ENCODE measurements at places on chromosomes 16 and 17. TPM values are rescaled to one million over a fixed set of nuclear protein-coding genes. Genes with fewer than 3 reads are reported as not detected.

Gene PITPNM3
- total RNA-seq, result 1.3 TPM

DNA sequence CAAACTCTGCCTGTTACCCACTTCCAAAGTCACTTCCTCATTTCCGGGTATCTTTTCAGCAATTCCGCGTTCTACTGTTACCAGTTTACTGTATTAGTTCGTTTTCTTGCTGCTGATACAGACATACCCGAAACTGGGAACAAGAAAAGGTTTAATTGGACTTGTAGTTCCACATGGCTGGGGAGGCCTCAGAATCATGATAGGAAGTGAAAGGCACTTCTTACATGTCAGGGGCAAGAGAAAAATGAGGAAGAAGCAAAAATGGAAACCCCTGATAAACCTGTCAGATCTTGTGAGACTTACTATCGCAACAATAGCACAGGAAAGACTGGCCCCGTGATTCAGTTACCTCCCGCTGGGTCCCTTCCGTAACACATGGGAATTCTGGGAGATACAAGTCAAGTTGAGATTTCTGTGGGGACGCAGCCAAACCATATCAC lies 30.9 kb downstream of the PAFAH1B1 start:
- H3K27ac ChIP-seq, result no peak overlapping the region
- H3K27me3 ChIP-seq, result no peaks in the 10 kb centered on the region
- no peak for DNase-seq
- H3K36me3 ChIP-seq, result peaks cover 3% of the 10 kb centered on the region

Gene CACNG3
- not detected for total RNA-seq

DNA sequence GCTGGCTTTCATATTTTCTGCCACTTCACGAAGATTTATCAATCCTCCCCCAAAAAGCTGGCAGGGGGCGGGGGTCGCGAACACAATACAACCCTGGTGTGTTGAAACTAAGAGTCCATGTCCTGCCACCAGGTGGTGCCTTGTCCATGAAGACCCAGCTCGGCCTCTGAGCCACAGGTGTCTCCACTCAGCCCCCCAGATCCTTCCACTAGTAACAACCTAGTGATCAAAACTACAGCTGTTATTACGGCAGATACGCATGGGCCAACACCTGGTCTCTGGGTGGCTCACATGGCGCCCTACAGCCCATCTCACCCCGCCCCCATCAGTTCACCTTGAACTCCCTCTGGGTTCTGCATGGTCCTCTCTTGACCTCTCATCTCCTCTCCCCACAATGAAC lies 27.7 kb downstream of the USP7 start:
- H3K4me3 ChIP-seq, result no peak overlapping the region
- H3K36me3 ChIP-seq, result no peaks in the 10 kb centered on the region
- H3K4me1 ChIP-seq, result no peaks in the 10 kb centered on the region
- no peak overlapping the region for H3K27ac ChIP-seq

DNA sequence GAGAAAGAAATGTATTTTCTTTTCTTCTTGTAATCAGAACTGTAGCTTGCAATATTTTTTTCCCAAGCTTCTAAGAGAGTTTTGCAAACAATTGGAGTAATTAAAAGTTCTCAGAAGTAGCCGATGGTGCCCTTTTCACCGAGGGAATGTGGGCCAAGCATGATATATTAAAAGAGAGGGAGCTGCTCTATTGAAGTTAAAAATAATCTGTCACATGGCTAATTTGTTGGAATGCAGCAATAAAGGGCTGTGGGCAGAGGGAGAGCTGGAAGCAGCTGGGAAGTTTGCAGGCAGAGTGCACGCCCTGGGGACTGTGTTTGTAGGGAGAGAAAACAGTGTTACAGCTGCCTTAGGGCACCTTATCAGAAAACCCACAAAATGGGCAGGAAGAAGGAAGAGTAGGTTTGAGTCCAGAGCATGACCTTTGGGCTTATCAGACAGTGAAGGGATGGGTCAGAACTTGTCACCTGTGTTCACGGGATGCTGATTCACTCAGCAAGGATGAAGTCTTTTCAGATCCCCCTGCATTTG lies 18.5 kb upstream of the TERF2 start:
- no peak overlapping the region for H3K27ac ChIP-seq
- H3K4me3 ChIP-seq, result no peak overlapping the region
- H3K27me3 ChIP-seq, result no peaks in the 10 kb centered on the region
- DNase-seq, result peak; percentile 69
- no peaks in the 10 kb centered on the region for H3K36me3 ChIP-seq

GRCh38 chr16:3458852-3459361 lies 15.4 kb downstream of the NAA60 start:
- peaks cover 20% of the 10 kb centered on the region for H3K4me1 ChIP-seq
- no peaks in the 10 kb centered on the region for H3K36me3 ChIP-seq
- H3K27me3 ChIP-seq, result no peaks in the 10 kb centered on the region
- no peak for DNase-seq
- H3K27ac ChIP-seq, result peak overlapping the region; percentile 96

- no peaks in the 10 kb centered on the region for H3K27me3 ChIP-seq
- DNase-seq, result no peak
- H3K36me3 ChIP-seq, result peaks cover 54% of the 10 kb centered on the region
- H3K4me1 ChIP-seq, result peaks cover 16% of the 10 kb centered on the region
These were observed 50.7 kb downstream of the ADCY7 start for GRCh38 chr16:50316848-50317630.

DNA sequence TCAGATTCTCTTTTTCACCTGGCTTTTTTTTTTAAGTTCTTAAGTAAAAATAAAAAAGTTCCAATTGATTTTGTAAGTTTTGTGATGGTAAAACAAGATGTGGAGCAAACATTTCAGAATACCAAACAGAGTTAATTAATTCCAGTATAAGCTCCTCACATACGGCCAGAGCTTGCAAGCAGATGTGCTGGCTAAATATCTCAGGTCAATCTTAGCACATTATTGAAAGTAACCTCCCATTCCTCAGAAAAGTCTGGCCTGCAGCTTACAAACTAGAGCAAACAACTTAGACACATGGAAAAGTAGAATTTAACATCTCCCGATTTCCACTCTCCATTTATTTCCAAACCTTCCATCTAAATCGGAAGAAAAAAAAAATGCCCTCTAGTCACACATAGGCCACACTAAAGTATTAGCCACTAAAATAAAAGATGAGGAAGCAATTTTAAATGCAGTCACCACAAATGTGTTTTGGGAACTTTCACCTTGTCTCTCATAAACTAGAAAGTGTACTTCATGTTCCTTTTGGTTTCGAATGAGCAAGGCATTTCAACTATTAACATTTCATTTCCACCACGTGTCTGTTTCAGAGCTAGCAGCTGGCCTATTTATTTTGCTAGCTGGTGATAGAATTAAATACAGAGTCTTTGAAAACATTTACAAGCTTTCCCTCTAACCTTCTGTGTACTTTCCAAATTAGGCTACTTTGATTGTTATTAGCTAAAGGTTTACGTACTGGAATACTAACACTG lies 143.3 kb downstream of the STX8 start:
- no peak overlapping the region for H3K4me3 ChIP-seq
- no peak overlapping the region for H3K27ac ChIP-seq
- no peak for DNase-seq
- H3K36me3 ChIP-seq, result no peaks in the 10 kb centered on the region
- no peaks in the 10 kb centered on the region for H3K4me1 ChIP-seq
- no peaks in the 10 kb centered on the region for H3K27me3 ChIP-seq

GRCh38 chr16:55040366-55041086 lies 109.9 kb downstream of the IRX5 start:
- DNase-seq, result no peak
- no peak overlapping the region for H3K4me3 ChIP-seq
- H3K4me1 ChIP-seq, result no peaks in the 10 kb centered on the region
- no peaks in the 10 kb centered on the region for H3K36me3 ChIP-seq
- no peak overlapping the region for H3K27ac ChIP-seq

- peak; percentile 55 for DNase-seq
- H3K27ac ChIP-seq, result no peak overlapping the region
- peaks cover 24% of the 10 kb centered on the region for H3K4me1 ChIP-seq
- H3K36me3 ChIP-seq, result no peaks in the 10 kb centered on the region
These were observed 83.9 kb downstream of the HIC1 start for GRCh38 chr17:2138761-2139160.

GRCh38 chr17:28367641-28368305 lies 2.3 kb downstream of the VTN start:
- no peak overlapping the region for H3K4me3 ChIP-seq
- H3K27ac ChIP-seq, result no peak overlapping the region

DNA sequence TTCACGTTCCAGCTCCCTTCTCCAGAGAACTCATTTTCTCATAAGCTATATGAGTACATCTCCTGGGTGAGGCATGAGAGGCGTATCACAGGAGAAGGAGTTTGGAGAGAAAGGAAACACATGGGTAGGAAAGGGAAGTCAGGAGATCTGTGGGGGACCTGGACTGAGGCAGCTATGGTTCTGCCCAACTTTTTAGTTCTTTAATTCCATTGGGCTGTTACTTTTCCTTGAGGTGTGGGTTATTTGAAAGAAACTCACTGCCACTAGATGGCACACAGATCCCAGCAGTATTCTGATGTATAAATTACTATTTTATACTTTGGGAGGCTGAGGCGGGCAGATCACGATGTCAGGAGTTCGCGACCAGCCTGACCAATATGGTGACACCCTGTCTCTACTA lies 63.6 kb downstream of the NUP93 start:
- no peak for DNase-seq
- no peaks in the 10 kb centered on the region for H3K36me3 ChIP-seq
- H3K27ac ChIP-seq, result no peak overlapping the region
- H3K27me3 ChIP-seq, result no peaks in the 10 kb centered on the region

GRCh38 chr16:66913081-66913480 lies 5.6 kb downstream of the CDH16 start:
- peaks cover 14% of the 10 kb centered on the region for H3K27me3 ChIP-seq
- H3K36me3 ChIP-seq, result no peaks in the 10 kb centered on the region
- no peak overlapping the region for H3K27ac ChIP-seq
- no peak overlapping the region for H3K4me3 ChIP-seq
- no peaks in the 10 kb centered on the region for H3K4me1 ChIP-seq
- no peak for DNase-seq

DNA sequence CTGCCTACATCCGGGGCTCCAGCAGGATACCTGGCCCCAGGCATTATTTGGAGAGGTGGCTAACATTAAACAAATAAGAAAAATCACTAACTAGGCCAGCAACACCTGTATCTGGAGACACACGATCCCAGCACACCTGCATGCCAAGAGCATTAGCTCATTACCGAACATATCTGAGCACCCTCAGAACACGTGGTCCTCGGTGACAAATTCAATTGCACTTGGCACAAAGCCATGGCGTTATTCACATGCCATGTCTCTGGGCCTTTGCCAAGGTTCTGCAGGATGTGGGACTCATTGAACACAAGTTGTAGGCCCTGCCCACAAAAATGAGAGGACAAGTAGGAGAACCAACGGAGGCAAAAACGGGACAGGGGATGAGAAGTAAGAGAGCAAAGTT lies 552.3 kb downstream of the TOX3 start:
- no peaks in the 10 kb centered on the region for H3K4me1 ChIP-seq
- DNase-seq, result no peak
- no peaks in the 10 kb centered on the region for H3K36me3 ChIP-seq
- no peaks in the 10 kb centered on the region for H3K27me3 ChIP-seq
- no peak overlapping the region for H3K4me3 ChIP-seq

Gene GJC1
- 38.4 TPM for total RNA-seq

- H3K4me3 ChIP-seq, result no peak overlapping the region
- no peaks in the 10 kb centered on the region for H3K27me3 ChIP-seq
- H3K27ac ChIP-seq, result peak overlapping the region; percentile 39
- H3K4me1 ChIP-seq, result peaks cover 27% of the 10 kb centered on the region
- no peaks in the 10 kb centered on the region for H3K36me3 ChIP-seq
These were observed 3.7 kb downstream of the PNPO start for GRCh38 chr17:47945080-47945479.

- no peak for DNase-seq
- peaks cover 5% of the 10 kb centered on the region for H3K4me1 ChIP-seq
- H3K36me3 ChIP-seq, result no peaks in the 10 kb centered on the region
- peak within 1 kb of the TSS; percentile 84 for H3K4me3 ChIP-seq
- no peaks in the 10 kb centered on the region for H3K27me3 ChIP-seq
These were observed at the start of gene ZNF768 for GRCh38 chr16:30526137-30526822. TSS of gene ZNF768 (minus strand) at chr16:30526566. CDS start at chr16:30526413, 153 bp downstream.

Gene GABARAP
- 434 TPM for total RNA-seq

Gene APPBP2
- total RNA-seq, result 50.5 TPM

- DNase-seq, result peak; percentile 44
- H3K27me3 ChIP-seq, result no peaks in the 10 kb centered on the region
- peak within 1 kb of the TSS; percentile 84 for H3K4me3 ChIP-seq
- H3K4me1 ChIP-seq, result peaks cover 8% of the 10 kb centered on the region
These were observed at the start of gene SLC7A6 for GRCh38 chr16:68264128-68265077. TSS of gene SLC7A6 (plus strand) at chr16:68264526. CDS start at chr16:68274727, 10,201 bp downstream.

Gene TVP23B
- total RNA-seq, result 39.0 TPM

DNA sequence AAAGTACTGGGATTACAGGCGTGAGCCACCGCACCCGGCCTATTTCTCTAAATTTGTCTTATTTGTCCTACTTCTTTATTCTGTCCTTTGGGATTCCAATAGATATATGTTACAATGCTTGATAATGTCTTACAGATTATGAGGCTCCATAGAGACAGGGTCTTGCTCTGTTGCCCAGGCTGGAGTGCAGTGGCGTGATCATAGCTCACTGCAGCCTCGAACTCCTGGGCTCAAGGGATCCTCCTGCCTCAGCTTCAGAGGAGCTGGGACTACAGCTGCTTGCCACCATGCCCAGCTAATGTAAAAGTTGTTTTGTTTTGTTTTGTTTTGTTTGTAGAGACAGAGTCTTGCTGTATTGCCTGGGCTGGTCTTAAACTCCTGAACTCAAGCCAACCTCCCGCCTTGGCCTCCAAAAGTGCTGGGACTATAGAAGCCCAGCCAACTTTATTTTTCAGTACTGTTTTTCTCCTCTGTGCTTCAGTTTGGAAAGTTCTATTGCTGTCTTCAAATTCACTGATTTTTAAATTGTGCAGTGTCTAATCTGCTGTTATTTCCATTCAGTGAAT lies 10.3 kb downstream of the ANKRD13B start:
- no peaks in the 10 kb centered on the region for H3K4me1 ChIP-seq
- H3K27ac ChIP-seq, result no peak overlapping the region
- no peak for DNase-seq

- no peaks in the 10 kb centered on the region for H3K4me1 ChIP-seq
- H3K27ac ChIP-seq, result no peak overlapping the region
- no peak overlapping the region for H3K4me3 ChIP-seq
- no peaks in the 10 kb centered on the region for H3K27me3 ChIP-seq
- DNase-seq, result no peak
- H3K36me3 ChIP-seq, result no peaks in the 10 kb centered on the region
These were observed 26.7 kb downstream of the CCL4 start for GRCh38 chr17:36130346-36130745.
